Urinary bladder (tissue), 4 donors: ENCODE measurements at places on chromosomes 1 and 21. TPM values are rescaled to one million over a fixed set of nuclear protein-coding genes. Genes with fewer than 3 reads are reported as not detected.

GRCh38 chr21:46011267-46011967, 29.8 kb downstream of the COL6A1 start:
- DNase-seq, result no peak

DNA sequence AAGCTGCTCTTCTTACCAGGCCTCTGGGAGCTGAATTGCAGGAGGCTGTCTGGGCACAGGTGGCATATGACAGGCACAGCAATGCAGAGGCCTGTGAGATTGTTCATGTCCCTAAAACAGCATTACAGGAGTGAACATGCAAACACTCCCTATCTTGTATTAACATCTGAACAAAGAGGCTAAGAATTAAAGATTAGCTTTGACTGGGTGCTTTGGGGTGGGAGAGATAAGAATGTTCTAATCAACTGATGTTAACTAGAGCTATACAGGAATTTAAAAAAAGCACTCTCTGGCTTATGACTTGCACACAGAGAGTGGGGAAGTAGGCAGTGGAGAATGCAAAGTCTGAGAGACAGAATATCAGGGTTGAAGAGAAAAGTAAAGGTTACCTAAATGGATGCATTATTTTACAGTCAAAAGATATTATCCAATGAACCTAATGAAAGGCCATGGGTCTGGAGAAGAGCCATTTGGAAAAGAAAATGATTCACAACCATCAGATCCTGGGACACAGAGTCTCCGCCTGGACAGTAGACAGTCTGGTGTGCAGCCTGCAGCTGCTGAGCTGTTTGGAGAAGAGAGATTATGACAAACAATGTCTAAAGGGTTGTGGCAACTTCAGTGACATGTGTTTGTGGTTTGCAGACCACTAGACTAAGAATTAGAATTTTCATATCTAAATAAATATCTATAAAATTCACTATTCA, 20.2 kb downstream of the DPT start:
- no peak for DNase-seq

DNA sequence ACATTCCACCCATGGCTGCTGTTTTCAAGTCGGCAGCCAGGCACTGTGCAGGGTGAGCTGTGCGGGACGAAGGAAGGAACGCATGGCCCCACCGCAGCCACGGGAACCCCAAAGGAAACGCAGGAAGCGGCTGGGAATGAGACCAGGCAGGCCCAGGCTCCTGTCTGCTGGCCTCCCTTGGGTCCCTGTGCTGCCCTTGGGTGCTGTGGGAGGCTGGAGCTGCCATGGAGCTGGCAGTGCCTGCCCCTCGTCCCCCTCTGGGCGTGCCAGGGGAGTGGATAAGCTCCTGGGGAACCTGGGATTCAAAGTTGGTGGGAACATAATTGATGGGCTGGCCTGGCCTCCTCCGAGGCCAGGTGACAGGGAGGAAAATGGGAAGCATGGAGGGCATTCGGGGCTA, 5.3 kb upstream of the KRTAP10-4 start:
- DNase-seq, result no peak

GRCh38 chr1:50358962-50359361, 64.3 kb downstream of the DMRTA2 start:
- no peak for DNase-seq

- DNase-seq, result no peak
Observed at GRCh38 chr1:174713796-174714195, 266.0 kb downstream of the GPR52 start.

The ESRRG gene
- 0.90 TPM for polyA plus RNA-seq

The FHAD1 gene
- 0.38 TPM for polyA plus RNA-seq

The CPT2 gene
- 16.9 TPM for polyA plus RNA-seq

The RAB42 gene
- 2.5 TPM for polyA plus RNA-seq
